ENCODE measurements at places on chromosomes 1 and 21.

- no peak for DNase-seq
Observed at GRCh38 chr1:119859647-119860046, 36.7 kb downstream of the ADAM30 start.

DNA sequence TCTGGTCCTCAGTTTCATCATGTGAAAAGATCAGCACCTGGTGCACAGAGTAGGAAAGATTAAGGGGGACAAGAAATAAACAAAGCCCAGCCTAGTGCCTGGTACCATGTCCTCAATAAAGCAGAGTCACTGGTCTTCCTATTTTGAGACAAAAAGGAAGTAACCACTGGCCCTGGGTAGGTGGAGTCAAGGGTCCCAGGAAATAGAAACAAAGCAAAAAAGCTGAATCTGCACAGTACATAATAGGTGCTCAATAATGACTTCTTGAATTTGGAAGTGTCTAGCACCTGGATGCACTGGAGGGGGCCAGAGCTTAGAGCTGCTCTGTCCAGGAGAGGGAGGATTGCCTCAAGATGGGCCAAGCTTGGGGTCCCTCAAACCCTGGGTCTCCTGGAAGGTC lies 1.9 kb upstream of the EPHB2 start:
- DNase-seq, result no peak

DNA sequence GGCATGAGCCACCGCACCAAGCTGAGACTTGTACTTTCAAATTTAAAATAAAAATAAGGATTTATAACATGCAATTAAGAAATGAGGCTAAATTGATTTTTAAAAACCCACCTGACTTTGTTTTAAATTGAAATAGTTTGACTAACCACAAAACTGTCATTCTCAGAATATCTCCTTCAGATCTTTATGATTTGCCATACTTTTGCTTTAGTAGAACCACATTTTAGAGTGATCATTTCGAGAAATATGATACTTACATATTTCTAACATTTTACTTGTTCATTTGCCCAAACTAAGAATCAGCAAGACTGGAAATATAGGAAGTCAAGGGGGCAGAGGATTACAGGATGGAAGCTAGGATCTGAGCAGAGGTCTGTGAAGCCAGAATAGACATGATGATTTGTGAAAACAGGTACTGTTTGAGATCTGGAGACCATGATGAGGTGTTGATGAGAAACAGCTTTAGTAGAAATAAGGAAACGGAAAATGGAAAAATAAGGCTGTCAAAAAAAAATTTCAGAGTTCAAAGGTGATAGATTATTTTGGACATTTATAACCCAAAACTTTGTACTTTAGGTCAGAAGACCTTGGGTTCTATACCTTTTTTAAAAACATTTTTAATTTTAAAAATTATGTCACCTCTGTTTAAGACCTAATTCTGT lies 44.8 kb downstream of the GIPC2 start:
- no peak for DNase-seq

GRCh38 chr1:66540434-66541032 lies 6.6 kb downstream of the SGIP1 start:
- no peak for DNase-seq

- DNase-seq, result no peak
Observed at GRCh38 chr1:230507236-230507635, 81.1 kb upstream of the PGBD5 start.

- DNase-seq, result no peak
Observed at GRCh38 chr1:112975336-112975735, 19.3 kb upstream of the SLC16A1 start.

GRCh38 chr1:228062812-228063211 lies 19.7 kb upstream of the ARF1 start:
- no peak for DNase-seq

GRCh38 chr1:118169016-118169415 lies 16.0 kb downstream of the SPAG17 start:
- no peak for DNase-seq

DNA sequence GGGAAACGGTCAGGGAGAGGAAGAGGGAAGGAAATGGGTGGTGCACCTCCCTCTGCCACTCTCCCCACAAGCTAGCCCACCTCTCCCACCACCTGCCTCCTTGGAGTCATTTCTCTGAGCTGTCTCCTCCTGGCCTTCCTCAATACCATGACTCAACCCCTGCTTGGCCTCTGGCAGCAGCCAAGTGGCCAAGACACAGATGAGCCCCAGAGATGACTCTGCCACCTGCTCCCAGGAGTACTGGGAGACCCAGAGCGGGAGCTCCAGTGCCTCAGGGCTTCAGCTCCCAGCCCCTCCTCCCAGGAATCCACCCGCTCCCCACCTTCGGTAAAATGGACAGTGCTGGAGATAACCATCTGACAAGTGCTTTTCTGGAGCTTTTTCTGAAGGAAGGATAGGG lies 2.6 kb downstream of the S100A16 start:
- no peak for DNase-seq
